ENCODE measurements at places on chromosomes 12 and 14.

GRCh38 chr14:104883681-104884361, 18.8 kb downstream of the CEP170B start:
- DNase-seq: no peak

DNA sequence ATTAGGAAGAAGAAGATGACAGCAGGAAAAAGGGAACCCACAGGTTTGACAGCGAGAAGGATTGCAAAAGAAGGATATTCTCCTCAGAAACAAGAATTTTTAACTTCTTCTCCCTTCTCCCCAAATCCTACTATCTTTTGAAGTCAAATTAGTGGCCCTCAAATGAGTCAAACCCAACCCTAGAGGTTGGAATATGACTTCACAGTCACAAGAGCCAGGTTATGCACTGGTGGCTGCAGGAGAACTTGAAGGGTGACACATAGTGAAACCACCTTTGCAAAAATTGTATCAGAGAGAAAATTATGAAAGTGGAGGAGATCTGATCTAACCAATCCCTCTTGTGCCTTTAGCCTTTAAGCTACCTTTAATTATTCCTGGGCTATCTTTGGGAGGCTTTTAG, 386.2 kb upstream of the CCDC196 start:
- no peak for DNase-seq

DNA sequence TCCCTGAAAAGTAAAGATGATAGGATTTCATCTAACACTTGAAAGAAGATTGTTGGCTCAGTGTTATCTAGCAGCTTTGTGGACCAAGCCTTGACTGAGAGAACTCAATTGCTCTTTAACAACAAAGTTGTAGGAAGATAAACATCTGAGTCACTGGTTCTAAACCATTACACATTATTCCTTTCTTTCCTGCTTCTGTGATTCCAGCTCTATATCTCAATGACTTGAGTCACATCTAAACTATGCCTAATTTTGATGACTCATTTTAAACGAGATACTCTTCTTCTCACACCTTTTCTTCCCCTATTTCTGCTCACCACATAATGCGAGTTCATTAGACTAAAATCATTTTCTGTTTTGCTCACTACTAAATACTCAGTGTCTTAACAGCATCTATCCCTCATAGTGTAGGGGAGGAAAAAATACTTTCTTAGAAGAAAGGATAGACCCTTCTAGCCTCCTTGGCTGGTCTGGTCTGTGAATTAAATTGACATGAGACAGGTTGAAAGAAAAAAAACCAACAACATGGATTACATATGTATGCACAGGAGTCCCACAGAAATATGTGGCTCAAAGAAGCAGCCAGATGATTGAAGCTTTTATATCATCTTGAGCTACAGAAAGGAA, 201.4 kb downstream of the C12orf50 start:
- no peak for DNase-seq

- DNase-seq: no peak
Measured at GRCh38 chr14:59154373-59154772, 34.1 kb upstream of the DAAM1 start.

- no peak for DNase-seq
Measured at GRCh38 chr12:94831081-94831751, 172.3 kb downstream of the NDUFA12 start.

GRCh38 chr12:30796313-30796780, 41.6 kb upstream of the CAPRIN2 start:
- no peak for DNase-seq

- DNase-seq: no peak
Measured at GRCh38 chr12:32253154-32253790, 146.1 kb upstream of the FGD4 start.

GRCh38 chr12:71162832-71163763, 5.3 kb upstream of the TSPAN8 start:
- no peak for DNase-seq

DNA sequence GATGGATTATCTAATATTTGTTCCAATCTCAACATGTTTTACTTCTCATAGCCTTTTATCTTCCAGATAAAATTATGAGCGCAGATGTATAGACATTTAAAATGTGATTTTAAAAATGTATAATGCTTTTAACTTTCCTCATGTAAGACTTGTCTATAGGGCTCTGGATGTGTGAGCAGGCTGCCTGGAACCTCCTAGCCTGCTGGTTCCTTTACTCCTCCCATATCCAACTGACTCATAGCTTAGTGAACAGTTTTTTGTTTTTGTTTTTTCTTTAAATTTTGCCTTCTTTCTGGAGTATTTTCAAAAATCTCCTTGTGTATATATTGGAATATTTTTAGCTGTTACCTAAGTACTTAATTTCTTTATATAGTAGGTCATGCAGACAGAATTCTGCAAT, 115.4 kb downstream of the PDE3A start:
- no peak for DNase-seq

- no peak for DNase-seq
Measured at GRCh38 chr14:44847526-44848309, 114.0 kb downstream of the KLHL28 start.

DNA sequence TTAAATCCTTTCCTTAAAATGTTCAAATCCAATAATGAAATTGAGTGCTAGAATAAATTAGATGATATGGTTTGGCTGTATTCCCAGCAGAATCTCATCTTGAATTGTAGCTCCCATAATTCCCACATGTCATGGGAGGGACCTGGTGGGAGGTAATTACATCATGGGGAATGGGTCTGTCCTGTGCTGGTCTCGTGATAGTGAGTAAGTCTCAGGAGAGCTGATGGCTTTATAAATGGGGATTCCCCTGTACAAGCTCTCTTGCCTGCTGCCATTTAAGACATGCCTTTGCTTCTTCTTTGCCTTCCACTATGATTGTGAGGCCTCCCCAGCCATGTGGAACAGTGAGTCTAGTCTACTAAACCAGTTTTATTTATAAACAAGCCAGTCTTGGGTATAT, 508.5 kb downstream of the ETNK1 start:
- DNase-seq: no peak

- DNase-seq: no peak
Measured at GRCh38 chr14:37021390-37021789, 151.0 kb downstream of the SLC25A21 start.

- peak; percentile 12 for DNase-seq
Measured at GRCh38 chr12:34394211-34395055, 372.1 kb downstream of the ALG10 start.

DNA sequence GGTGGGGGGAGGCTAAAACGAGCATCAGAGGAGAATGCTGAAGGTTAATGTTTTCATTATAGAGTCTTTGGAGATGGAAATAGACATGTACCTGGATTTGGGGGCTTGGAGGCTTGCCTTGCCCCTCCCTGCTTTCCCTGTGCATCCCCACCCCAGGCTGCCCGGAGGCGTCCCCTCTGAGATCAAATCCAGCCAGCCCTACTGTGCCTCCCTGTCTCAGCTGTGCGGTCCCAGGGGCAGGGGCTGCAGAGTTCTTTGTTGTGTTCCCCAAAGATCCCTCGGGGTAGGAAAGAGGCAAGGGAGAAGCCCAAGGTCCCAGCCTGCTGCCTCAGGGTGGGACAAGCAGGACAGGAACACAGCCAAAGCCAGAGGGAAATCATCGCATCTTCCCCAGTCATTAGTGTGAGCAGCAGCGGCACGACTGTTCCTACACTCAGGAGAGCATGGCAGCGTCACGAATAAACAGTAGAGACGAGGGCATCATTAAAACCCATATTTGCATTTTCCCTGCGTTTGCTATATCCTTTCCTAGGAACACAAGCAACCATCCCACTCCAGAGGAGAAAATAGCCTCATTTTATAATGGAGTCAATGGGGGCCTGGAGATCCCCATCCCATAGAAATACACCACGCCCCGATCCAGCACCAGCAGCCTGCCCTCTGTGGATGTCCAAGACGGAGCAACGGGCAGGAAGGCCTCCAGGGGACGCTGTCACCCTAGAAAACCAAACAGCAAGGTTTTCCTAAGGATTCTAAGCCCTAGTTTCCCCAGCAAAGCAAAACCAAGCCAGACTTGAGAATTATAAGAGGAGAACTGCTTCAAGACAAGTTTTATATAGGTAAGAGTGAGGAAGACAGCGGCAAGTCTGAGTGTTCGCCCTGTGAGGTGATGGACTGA, 32.4 kb downstream of the ANO2 start:
- DNase-seq: no peak

DNA sequence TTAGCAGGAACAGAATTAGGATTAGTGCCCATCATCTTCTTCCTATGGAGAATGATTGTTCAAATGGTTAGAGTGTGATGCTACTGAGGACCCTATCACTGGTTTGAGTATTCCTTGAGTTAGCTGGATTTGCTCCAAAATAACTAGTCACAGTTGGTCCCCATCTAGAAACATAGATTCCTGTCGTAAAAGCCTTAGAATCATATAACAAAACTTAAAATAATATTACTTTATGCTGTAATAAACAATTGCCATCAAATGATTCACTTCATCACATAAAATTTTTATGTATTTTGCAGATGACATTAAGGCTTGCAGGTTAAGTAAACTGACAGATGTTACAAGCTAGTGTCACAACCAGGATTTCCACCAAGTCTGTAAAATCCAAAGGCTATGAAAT, 209.8 kb downstream of the CCER1 start:
- DNase-seq: no peak

GRCh38 chr14:105899071-105899641, 372.8 kb downstream of the TMEM121 start:
- DNase-seq: no peak

DNA sequence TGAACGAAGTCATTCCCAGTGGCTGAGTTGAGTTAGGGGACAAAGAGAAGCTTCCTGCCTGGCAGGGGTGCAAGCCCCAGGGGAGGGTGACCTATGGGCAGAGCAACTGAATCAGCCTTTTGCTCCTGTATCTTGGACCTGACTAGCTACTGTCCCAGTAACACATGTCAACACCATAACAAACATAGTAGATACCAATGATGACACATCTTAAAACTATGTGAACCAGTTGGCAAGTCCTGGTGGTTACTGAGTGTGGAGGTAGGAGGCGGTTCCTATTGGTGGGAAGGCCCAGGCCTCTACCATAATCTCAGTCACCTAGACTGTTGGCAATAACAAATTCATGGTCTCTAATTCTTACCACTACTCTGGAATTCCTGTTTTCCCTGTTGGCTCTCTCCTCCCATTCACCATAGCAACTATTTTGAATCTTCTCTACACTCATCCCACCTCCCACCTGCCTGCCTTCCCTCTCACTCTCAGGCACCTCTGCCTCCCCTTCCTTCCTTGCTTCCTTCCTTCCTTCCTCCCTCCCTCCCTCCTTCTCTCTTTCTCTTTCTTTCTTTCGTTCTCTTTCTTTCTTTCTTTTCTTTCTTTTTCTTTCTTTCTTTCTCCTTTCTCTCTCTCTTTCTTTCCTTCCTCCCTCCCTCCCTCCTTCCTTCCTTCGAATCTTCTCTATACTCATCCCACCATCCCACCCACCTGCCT, 8.1 kb upstream of the P2RX7 start:
- no peak for DNase-seq

DNA sequence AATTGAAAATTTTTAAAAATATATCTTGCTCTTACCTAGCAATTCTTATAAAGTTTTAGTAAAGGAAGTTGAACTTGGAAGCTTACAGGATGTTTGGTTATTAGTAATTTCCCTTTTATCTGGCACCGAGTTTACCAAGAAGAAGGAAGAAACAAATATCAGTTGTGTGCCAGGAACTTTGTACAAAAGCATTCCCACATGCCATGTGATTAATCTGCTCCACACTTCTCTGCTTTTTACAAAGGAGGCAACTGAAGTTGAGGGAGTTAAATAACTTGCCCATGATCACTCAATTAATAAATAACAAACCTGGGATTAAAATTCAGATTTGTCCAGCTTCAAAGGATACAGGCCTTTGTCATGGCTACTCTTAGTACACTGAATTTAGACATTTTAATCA, 122.5 kb upstream of the BCAT1 start:
- DNase-seq: no peak

GRCh38 chr12:78128211-78128610, 297.5 kb downstream of the NAV3 start:
- no peak for DNase-seq

DNA sequence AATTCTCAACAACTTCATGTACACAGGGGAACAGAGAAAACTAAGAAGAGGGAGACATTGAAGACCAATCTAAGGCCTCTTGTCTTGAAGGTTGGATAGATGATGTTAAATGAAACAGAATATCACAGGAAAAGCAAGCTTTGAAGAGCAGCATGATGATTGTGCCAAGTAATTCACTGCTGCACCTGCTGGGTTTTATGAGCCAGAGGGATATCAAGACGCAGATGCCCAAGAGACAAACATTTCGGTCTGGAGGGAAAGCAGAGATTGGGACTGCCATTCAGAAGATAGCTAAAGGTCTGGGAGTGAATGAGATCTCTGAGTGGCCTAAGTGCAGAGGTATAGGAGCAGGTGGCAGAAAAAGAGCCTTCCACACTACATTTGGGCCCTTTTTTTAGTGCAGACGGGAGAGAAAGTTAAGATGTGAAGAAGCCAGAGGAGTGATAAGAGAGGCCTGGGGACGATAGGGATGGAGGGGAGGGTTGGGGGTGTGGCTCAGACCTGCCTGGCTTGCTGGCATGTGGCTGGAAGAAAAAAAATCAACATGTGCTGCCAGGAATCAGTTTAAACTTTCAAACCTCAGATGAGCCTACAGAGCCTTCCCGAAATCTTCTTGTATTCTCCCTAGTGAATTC, 200.6 kb downstream of the AEBP2 start:
- no peak for DNase-seq

GRCh38 chr12:31007636-31008175, 66.0 kb upstream of the DDX11 start:
- peak; percentile 35 for DNase-seq

- no peak for DNase-seq
Measured at GRCh38 chr12:67045650-67046049, 223.5 kb upstream of the CAND1 start.

GRCh38 chr14:30440961-30441360, 118.0 kb upstream of the G2E3 start:
- no peak for DNase-seq

DNA sequence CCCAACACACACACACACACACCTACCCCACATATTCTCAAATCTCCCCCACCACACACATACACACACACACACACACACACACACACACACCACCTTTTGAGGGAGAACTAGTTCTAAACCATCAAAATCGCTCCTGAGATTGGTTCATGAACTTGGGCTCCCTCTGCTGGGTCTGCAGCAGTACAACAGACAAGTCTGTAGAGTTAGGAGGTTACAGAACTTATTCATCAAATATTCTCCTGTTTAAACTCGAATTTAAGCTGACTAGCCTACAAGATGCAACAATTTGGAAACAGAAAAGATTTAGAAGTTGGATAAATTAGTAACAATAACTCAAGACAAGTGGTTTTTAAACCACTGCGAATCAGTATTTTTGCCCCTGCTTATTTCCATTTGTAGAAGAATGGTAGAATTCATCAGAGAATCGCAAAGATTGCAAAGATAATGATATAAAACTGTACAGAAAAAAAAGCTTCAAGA, 136.4 kb upstream of the USP15 start:
- peak; percentile 63 for DNase-seq

GRCh38 chr12:98504368-98504617, 11.1 kb upstream of the TMPO start:
- no peak for DNase-seq
